NCI-H1092 treated with DMSO at 0.1 percent for 48 hours (cell line): ENCODE measurements at places on chromosomes 6 and 20.

- peak; percentile 33 for DNase-seq
Measured at GRCh38 chr6:146700078-146700686, 101.4 kb downstream of the ADGB start.

DNA sequence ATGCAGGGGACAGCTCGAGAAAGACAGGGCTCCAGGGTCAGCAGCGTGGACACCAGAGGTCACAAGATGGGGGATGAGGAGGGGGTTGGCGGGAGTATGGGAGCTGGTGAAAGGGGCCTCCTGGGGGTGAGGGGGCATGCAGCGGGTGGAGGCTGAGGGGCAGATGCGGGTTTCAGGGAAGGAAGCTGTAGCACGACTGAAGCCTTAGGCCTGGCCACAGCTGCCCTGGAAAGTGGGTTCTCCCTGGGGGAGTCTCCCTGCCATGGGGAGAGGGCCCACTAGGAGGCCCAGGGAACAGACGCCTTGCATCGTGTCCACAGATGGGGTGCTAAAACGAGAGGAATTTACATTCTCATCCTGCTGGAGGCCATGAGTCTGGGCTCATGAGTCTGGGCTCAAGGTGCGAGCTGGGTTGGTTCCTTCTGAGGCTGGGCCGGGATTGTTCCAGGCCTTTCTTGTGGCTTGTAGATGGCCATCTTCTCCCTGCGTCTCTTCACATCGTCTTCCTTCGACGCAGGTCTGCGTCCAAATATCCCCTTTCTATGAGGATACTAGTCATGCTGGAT is 18.0 kb downstream of the APCDD1L start:
- no peak for DNase-seq

- no peak for DNase-seq
Measured at GRCh38 chr6:41730531-41731436, 4.6 kb downstream of the TFEB start.

GRCh38 chr6:22068561-22069305 is 228.1 kb downstream of the PRL start:
- no peak for DNase-seq

GRCh38 chr6:116412270-116412669 is 41.5 kb downstream of the DSE start:
- DNase-seq = no peak

DNA sequence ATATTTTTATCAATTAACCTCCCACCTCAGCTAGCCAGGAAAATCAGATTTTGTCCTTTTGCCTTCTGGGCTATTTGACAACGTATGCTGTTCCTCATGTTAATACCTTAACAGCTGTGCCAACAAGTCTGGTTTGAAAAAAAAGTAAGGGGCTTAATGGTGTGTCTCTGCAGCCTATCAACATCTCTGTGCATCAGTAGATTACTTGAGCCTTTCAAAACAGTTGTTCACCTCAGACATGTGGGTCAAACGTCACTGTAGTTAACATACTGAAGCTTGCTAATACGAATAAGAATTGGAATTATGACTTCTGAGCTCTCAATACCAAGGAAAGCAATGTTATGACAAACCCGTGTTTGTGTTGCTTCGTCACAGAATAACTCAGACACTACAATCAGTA is 23.0 kb downstream of the CEP57L1 start:
- DNase-seq = no peak

DNA sequence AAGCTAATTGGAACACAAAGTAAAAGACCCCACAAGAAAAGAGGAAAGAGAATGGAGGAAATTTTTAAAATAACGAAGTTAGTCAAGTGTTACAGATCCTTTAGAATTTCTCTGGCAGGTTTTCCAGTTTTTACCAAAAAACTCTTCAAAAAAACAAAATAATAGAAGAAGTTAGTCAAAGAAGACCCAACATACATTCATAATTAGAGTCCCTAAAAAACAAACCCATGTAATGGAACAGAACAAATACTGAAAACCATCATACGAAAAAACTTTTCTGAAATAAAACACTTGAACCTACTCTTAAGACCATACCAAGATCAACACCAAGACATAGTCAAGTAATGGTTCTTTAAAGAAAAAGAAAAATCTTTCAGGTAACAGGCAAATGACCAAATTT is 31.6 kb downstream of the RANBP9 start:
- DNase-seq = no peak

DNA sequence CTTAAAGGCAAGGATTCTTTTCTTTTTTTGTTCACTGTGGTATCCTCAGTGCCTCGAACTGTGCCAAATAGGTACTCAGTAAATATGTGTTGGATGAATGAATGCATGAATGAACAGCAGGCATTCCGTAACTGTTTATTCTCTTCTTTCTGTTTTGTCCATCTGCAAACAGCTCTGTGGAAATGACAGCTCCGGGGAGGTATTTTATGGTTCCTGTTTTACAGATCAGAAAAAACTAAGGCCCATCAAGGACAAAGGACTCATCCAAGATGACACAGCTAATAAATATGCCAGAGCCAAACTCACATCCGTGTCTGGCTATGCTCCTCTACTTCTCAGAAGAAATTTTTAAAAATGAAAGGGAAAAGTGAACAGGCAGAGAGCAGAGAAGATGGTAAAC is 21.0 kb downstream of the JPH2 start:
- no peak for DNase-seq
